ENCODE measurements at places on chromosomes 1 and 21.

GRCh38 chr1:43432907-43433306 lies 20.8 kb downstream of the HYI start:
- DNase-seq, result no peak

DNA sequence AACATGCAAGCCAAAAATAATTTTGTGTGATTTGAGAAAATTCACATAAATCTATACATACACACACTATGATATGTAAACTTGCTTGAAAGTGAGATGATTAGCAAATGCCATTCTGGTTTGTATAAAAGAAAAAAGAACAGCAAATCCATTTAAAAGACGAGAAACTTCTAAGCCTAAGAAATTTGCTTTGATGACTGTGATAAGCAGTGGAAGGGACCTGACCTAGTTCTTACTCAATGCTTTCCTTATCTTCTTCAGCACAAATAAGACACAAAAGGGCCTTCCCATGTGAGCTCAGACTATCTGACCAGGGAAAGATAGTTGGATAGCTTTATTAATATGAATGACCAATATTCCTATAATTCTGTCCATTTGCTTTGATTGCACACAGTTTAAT lies 25.3 kb upstream of the NMNAT2 start:
- DNase-seq, result no peak

DNA sequence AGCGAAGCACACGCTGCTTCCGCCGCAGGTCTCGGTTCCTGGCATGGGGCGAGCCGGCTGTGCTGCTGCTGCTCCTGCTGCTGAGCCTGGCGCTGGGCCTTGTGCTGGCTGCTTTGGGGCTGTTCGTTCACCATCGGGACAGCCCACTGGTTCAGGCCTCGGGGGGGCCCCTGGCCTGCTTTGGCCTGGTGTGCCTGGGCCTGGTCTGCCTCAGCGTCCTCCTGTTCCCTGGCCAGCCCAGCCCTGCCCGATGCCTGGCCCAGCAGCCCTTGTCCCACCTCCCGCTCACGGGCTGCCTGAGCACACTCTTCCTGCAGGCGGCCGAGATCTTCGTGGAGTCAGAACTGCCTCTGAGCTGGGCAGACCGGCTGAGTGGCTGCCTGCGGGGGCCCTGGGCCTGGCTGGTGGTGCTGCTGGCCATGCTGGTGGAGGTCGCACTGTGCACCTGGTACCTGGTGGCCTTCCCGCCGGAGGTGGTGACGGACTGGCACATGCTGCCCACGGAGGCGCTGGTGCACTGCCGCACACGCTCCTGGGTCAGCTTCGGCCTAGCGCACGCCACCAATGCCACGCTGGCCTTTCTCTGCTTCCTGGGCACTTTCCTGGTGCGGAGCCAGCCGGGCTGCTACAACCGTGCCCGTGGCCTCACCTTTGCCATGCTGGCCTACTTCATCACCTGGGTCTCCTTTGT lies 2.6 kb downstream of the TAS1R3 start:
- DNase-seq, result no peak

- peak; percentile 89 for DNase-seq
Observed at GRCh38 chr1:214660900-214661299, 57.9 kb downstream of the CENPF start.

GRCh38 chr1:199010492-199010891 lies 371.7 kb downstream of the PTPRC start:
- no peak for DNase-seq

GRCh38 chr1:54736685-54737084 lies 21.0 kb downstream of the TTC4 start:
- DNase-seq, result no peak

DNA sequence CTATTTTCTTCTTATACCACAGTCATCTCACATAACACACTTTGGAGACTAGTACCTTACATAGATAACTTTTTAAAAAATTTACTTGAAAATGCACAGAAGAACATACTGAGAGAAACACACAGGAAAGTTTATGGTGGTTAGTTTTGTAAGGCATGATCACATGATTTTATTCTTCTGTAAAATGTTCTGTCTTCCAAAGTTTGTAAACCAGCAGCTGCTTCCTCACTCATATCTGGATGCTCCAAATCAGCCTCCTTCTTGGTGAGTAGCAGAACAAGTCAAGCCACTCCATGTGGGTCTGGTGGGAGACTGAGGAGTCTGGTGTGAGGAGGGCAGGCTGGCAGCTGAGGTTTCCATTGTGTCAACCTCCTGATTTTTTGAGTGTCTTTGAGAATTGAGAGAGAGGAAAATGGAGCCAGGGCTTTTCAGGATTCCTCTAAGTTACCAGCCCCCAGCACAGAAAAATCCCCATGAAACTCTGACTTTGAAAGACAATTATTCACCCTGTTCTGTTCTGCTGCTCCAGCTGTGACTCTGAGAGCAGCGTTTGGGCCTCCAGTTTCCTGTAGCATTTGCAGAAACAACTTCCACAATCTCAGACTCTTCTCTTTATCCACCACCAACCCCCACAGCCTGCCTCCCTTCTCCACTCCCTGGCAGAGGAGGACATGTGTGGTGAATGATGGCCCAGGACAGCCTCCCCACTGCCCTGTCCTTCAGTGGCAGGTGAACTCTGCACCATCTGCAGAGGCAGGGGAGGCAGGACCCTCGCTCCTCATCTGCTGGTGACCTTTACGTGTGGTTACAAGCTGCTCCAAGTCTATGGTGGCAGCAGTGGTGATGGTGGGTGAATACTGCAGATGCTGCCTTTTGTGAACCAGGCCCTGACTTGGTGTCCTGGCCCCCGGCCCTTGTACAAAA lies 82.3 kb downstream of the FCRL5 start:
- DNase-seq, result no peak

- DNase-seq, result no peak
Observed at GRCh38 chr1:181451661-181452230, 31.6 kb upstream of the CACNA1E start.

DNA sequence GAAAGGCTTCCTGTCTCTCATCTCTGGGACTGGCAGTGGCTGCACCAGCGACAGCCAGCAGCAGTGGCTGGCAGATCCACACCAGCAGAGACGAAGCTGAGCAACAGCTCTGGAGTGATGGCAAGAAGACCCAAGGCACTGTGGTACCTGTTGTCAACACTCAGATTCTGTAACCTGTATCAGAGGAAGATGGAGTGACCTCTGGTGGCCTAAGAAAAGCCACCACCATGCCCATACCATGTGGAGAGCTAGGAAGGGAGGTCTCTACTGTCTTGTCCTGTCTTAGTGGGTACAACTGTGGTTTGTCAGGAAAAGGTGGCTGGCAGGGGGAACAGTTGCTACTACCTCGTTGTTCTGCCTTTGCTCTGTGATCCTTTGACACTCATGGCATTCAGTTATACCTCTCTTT lies 22.5 kb upstream of the RHBDL2 start:
- DNase-seq, result no peak

GRCh38 chr1:32363713-32364112 lies 1.4 kb downstream of the TSSK3 start:
- DNase-seq, result no peak

GRCh38 chr21:36149788-36150711 lies 6.6 kb upstream of the DOP1B start:
- peak; percentile 48 for DNase-seq

- DNase-seq, result peak; percentile 43
Observed at GRCh38 chr1:56099766-56100265, 479.5 kb downstream of the PLPP3 start.

DNA sequence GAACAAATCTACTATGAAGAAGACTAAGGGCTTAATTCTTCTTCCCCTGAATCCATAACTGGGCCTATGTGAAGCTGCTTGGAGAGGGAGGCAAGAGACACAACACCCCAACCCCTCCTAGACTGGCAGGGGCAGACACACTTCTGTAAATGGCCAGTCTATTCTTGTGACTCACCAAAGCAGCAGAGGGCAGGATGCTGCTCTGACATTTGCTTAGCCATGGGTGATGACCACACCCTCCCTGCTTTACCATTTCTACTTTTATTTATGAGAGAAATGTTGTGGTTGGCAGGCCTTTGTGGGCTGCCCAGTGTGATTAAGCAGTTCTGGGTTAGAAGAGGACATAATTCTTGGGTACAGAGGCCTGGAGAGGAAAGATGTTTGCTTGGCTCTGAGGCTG lies 189.8 kb upstream of the DPYD start:
- DNase-seq, result peak; percentile 37

DNA sequence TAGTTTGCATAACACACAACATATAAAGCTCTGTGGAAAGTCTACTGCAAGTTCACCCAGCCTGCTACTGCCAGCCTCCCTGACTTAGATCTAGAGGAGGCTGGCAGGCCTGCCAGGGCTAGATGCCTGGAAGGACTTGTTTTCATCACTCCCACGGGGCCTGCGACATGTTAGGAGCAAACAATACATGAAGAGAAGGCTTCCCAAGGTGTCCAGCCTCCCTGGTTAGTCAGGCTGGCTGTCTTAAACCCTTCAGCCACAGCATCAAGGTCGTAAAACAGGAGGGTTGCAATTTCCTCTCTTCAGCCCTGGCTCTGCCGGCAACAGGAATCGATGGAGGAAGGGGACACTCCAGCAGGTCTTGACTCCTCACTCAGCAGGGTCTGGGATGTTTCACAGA lies 104.5 kb downstream of the NGF start:
- DNase-seq, result no peak

- peak; percentile 55 for DNase-seq
Observed at GRCh38 chr1:67390041-67390887, 39.9 kb downstream of the SERBP1 start.

- DNase-seq, result peak; percentile 12
Observed at GRCh38 chr1:98045211-98045766, 124.5 kb upstream of the DPYD start.

DNA sequence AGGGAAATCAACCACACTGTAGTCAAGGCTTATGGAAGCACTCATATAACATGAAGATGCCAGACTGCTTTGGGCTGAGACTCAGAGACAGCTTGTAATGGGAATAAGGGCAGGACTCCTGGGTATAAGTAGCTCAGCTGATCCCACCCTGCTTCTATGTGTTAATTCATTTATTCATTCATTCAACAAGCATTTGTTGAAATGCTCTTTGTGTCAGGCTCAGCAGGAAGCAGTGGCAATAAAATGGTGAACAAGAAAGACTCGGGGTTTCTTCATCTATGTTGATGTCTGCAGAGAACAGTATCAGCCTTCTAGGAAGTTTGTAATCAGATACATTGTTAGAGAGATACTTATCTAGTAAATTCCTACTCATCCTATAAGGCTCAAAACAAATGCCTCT lies 145.5 kb upstream of the DMRTA2 start:
- no peak for DNase-seq

DNA sequence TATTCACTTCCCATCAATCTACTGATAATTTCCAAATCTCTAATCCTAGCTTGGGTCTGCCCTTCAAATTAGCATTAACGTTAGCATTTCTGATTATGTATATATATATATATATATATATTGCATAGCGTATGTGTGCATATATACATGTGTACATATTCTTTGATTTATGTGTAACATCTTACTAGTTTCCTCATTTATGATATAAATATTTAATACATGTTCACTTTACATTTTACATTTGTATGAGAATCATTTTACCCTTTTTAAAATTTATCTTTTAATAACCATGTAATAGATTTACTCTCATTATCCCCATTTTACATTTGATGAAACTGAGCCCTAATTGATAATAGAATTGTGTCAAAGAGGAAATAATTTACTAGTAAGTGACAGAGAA lies 164.7 kb downstream of the ZNF648 start:
- DNase-seq, result no peak

- DNase-seq, result no peak
Observed at GRCh38 chr1:246569248-246570238, 3.3 kb downstream of the CNST start.

DNA sequence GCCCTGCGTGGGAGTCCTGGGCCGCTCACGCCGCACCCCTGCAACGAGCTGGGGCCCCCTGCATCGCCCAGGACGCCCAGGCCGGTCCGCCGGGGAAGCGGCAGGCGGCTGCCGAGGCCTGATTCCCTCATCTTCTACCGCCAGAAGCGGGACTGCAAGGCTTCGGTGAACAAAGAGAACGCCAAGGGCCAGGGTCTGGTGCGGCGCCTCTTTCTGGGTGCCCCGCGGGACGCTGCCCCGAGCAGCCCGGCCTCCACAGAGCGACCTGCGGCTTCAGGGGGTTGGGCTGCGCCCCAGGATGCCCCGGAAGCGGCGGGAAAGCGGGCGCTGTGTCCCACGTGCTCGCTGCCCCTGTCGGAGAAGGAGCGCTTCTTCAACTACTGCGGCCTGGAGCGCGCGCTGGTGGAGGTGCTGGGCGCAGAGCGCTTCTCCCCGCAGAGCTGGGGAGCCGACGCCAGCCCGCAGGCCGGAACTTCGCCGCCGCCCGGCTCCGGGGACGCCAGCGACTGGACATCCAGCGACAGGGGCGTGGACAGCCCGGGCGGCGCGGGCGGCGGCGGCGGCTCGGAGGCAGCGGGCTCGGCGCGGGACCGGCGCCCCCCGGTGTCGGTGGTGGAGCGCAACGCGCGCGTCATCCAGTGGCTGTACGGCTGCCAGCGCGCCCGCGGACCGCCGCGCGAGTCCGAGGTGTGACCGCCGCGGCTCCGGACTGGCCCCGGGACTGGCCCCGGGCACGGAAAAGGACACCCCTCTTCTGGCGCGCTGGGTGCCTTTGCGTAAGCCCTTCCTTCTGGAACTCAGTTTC lies 2.7 kb downstream of the FAM110D start:
- DNase-seq, result peak; percentile 42

DNA sequence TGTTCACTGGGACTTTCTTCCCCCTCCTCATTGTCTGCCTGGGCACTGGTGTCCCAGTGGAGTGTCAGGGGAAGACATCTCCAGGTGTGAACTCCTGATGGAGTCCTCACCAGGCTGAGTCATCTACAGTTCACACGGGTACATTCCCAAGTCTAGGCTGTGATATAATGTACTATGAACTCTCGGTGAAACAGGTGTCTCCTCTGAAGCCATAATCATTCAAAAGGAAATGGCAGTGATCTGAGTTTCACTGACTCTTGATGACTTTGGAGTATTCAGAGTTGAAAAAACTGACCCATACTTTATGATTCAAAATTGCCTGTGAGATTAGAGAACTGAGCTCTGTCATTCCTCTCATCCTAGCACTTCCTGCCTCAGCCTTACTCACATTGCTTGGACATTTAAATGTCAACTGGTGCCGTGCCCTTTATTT lies 9.1 kb downstream of the LAMC2 start:
- no peak for DNase-seq

DNA sequence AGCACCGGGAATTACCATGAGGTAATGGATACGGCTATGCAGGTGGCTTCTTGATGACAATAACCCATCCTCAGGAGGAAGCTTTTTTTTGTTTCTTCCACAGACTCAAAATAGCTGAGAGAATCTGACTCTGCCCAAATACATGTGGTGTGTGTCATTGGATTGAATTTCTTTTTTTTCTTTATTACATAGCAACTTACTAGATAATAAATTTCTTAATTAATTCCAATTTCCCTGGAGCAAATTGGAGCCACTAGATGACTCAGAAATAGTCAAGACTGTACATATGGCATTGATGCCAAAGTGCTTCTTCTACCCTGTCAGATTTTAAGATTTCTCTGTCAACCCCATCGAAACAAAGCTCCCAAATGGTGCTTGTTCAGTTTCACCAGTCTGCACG lies 42.7 kb downstream of the L1TD1 start:
- DNase-seq, result no peak

- DNase-seq, result no peak
Observed at GRCh38 chr1:207872621-207873020, 38.3 kb downstream of the CD34 start.

GRCh38 chr1:63748641-63749040 lies 25.2 kb upstream of the ROR1 start:
- DNase-seq, result no peak

- DNase-seq, result peak; percentile 21
Observed at GRCh38 chr1:204103431-204103741, 30.5 kb downstream of the SOX13 start.
